ENCODE measurements at places on chromosomes 7 and 10.

DNA sequence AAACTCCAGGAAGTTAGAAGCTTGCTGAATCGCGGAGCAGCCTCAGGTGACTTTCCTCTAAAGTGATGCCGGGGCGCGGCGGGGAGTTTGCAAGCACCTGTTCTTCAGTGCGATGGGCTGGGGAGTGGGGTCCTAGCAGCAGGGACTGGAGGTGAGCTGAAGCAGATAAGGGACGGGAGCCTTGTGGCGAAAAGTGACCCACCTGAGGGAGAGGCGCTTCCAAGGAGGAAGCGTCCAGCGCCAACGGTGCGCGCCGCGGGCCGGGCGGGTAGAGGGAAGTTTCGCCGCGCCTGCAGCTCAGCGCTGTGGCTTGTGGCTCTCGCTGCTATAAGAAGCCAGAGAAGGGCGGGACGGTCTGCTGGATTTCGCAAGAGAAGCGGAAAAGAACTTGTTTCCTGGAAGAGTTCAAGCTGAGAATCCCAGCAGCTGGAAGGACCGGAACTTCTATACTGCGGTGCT, at the start of gene STEAP4:
Gene STEAP4 (minus strand): TSS at position 305 of the 459 bp plus-strand sequence. CDS start 22,625 bp downstream, outside the sequence.
- no peak for DNase-seq

GRCh38 chr7:40394400-40394799, 259.6 kb downstream of the SUGCT start:
- DNase-seq: no peak

DNA sequence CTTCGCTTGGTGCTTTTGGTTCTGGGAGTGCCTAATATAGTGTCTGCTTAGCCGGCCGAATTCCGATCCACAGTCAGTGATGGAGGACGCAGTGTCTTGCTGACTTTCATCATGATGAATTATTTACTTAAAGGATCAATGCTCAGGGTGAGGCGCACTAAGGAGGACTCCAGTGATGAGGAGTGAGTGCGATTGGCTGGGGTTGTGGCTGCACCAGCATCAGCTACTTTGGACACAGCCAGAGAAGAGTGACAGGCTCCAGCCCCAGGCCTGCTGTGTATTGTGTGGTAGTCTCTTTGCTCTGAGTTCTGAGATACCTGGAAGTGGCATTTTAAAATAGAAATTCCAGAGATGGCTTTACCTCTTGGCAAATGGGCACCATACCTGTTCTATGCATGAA, 73.3 kb upstream of the ANLN start:
- DNase-seq: no peak

- no peak for DNase-seq
These were observed 44.7 kb downstream of the RBM17 start for GRCh38 chr10:6133331-6134098.

DNA sequence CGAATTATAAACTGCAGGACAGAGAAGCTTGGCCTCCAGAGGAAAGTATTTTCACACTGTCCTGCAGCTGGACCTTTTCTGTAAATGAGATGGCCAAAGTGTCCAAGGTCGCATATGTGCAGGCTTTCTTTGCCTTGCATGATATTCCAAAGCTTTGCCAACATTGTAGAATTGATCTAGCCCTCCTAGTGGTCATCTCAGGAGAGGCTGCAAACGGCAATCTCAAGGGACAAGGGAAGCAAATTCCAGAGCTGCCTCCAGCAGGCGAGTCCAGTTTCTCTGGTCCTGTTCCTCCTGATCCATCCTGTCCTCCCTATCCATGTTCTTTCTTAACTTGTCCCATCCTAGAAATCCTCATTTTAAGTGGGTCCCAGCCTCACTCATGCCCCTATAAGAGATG, 373.4 kb upstream of the PCDH15 start:
- no peak for DNase-seq

- DNase-seq: no peak
These were observed 683 bp downstream of the CHAT start for GRCh38 chr10:49614242-49615198.
